ENCODE measurements at places on chromosomes 16 and 17.

- no peak for DNase-seq
Observed at GRCh38 chr16:86222965-86223551, 287.3 kb upstream of the FOXF1 start.

GRCh38 chr16:60788631-60789030 lies 1247.6 kb downstream of the CDH8 start:
- no peak for DNase-seq

- no peak for DNase-seq
Observed at GRCh38 chr16:751152-752006, 9.2 kb upstream of the MSLN start.

DNA sequence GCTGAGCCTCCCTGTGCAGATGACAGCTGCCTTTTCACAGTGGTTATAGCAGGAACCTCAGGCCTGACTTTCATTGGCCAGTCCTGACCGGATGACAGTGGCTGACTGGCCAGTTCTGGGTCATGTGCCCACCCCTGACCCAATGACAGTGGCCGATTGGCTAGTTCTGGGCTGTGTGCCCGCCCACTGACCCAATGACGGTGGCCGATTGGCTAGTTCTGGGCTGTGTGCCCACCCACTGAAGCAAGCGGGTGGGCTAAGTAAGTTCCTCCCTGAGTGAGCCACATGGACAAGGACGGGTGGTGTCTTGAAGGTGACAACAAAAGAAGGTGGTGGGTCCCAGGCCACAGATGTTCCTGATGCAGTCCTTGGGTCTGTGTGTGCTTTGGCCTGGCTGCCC lies 9.5 kb downstream of the DEF8 start:
- peak; percentile 77 for DNase-seq

DNA sequence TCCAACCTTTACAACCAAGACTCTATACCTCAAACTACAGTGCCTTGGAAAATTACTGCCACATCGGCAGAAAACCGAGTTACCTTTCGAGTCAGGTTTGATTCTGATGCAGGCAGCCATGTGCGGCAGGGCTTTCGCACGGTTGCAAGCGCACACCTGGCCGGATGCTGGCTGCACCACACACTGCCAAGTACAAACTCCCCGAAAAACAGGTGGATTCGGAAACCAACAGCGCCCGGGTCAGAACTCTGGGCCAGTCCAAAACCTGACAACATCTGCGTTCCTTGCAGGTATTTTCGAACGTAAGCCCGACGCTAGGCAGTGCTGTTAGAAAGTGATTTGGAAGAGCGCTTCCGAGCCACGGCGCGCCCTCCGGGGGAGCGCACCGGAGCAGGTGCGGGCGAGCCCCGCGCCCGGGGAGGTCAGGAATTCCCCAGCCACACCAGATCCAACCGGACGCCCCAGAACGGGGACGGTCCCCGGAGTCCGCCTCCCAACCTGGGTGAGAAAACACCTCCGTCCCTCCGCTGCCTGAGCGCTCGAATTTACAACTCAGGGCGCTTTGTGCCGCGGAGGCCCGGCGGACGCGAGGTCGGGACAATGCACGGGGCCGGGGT lies 1.2 kb downstream of the USP7 start:
- no peak for DNase-seq

DNA sequence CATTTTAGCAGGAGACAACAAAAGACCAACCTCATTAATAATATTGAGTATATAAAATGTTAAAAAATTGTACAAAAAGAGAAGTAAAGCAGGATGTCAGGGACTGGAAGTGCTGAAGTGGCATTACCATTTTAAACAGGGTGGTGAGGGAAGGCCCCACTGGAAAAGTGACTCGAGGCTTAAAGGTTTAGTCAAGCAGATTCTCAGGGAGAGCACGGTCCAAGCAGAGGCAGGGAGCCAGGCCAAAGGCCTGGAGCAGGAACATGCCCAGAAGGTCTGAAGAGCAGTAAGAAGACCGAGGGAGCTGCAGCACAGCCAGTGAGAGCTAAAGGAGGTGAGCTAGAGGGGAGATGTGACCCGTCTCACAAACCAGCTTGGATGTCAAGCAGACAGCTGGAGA lies 7.6 kb downstream of the XPO6 start:
- DNase-seq = no peak

DNA sequence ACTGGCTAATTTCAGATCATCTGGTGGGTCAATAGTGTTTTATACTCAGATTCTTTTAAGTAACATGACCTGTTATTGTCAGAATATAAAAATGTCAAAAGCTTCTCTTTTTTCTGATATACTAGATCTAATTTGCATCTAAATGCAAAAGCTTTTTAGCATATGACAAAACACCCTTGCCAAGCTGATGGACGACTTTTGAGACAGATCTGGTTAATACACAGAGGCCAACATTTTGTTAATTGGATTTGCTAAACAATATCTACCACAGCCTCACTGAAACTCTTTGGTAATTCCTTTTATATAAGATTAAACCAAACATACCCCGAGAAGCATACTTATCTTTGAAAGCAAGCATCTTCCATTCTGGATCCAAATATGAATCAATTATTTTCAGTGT lies 10.3 kb upstream of the NOL11 start:
- no peak for DNase-seq

DNA sequence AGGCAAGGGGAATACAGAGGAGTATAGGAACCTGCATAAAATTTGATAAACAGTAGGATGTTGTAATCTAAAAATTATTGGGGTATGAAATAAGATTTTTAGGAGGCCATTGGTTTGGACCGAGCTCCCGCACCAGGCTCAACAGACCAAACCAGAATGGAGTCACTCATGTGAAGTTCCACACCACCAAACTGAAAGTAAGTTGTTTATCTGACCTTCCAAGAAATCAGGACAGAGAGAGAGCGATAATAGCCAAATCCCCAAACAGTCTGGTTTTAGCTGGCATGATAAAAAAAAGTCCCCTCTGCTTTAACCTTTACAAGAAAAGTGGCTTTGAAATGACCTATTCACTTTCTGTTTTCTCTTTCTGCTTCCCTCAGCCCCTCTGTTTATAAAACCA lies 45.7 kb upstream of the SIAH1 start:
- DNase-seq = no peak

GRCh38 chr16:50844840-50845239 lies 103.0 kb downstream of the CYLD start:
- DNase-seq = no peak

DNA sequence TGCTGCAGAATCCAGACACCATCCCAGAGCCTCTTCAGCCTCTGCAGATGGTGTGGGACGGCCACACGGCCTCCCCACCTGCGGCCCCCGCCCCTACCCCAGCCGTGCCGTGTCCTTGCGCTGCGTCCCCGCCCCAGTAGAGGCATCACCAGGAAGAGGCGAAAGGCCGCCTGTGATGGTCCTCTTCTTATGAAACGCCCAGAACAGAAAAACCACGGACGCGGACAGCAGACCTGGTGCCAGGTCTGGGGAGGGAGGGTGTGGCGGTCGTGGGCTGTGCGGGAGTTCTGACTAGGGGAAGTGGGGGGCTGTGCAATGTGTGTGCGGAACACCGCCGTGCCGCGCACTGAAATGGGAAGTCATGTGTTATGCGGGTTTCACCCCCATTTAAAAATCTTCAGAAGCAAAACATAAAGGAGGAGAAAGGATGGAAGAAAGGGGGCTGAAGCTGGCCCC lies 25.5 kb downstream of the ACSF3 start:
- no peak for DNase-seq

DNA sequence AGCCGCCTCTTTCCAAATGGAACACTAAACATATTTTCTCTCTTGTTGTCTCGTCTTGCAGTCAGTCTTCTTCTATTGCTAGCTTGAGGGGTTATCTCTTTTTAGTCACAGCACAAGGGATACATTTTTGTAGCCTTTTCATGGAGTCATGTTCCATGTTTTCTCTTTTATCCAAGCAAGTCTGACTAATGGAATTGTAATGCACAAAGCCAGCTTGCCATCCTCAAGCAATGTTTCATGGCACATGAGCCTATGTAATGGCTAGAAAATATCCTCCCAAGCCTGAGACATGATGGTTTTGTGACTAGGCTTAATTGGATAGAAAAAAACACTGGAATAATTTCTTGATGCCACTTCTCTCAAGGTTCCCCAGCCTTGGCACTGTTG lies 414.6 kb upstream of the GOT2 start:
- no peak for DNase-seq

GRCh38 chr16:71854369-71854948 lies 8.7 kb downstream of the ATXN1L start:
- DNase-seq = peak; percentile 10

GRCh38 chr17:36668824-36669223 lies 67.4 kb downstream of the MRM1 start:
- no peak for DNase-seq

DNA sequence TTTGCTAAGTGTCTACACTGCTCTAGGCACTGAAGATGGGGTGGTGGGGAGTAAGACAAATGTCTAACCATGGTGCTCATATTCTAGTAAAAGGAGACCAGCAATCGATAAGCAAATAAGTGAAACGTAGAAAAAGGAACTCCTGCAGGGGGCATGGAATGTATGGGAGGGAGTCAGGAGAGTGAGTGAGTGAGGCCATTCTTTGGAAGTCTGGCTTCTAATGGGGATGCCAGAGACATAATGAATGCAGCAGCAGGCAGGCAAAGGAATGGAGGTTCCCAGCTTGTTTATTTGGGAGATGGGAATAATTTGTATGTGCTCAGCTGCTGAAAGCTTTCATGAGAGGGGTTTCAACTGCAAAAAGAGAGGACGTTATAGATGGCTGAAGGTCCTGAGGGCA lies 216.4 kb upstream of the DYNLRB2 start:
- no peak for DNase-seq

GRCh38 chr16:21701271-21701670 lies 37.5 kb downstream of the OTOA start:
- no peak for DNase-seq

- peak; percentile 32 for DNase-seq
Observed at GRCh38 chr17:75110234-75110937, 617 bp downstream of the ARMC7 start.

DNA sequence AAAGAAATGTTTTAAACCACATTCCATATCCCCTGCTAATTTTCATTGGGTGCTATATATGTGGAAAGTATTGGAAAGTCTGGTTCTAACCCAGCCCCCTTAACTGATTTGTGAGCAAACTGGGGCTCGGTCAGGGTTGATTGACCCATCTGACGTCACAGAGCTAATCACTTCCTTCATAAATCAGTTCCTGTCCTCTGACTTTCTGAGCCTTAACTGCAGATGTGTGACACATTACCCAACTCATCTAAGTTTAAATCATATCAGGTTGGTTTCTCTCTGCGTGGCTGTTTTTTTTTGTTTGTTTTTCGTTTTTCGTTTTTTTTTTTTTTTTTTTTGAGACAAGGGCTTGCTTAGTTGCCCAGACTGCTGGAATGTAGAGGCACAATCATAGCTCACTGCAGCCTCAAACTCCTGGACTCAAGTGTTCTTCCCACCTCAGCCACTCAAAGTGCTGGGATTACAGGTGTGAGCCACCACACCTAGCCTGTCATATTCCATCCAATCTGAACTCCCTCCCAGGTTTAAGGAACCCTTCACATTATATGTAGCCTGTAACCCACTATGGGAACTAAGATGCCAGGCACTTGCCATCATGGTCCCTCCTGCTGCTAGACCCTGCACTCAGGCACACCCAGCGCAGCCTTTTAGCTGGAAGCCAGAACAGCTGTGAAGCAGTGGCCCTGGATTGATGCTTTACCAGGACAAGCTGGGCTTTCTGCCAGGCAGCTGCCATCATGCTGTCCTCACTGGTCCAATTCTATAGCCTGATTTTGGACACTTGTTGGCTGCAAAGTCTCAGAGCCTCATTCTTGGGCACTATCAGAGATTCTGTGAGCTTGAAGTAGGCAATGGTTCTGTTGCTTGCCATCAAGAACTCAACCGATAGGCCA lies 6.9 kb upstream of the BPTF start:
- no peak for DNase-seq

DNA sequence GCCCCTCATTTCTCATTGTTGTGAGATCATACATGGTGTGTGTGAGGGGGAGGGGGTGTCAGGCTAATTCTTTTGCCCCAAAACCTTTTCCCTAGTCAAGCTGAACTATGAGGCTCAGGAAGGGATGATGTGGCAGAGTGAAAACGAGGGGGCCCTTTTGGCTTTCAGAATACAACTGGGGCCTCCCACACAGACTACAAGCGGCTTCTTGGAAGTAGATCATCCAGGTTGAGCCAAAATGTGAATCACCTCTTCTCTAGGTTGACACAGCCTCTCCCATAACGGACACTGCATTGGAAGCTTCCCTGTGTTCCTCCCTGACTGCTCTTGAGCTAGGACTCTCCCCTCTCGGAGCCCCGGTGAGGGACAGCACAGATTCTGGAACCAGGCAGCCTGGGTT lies 2.3 kb upstream of the ALKBH5 start:
- DNase-seq = no peak

GRCh38 chr17:62888148-62888547 lies 77.9 kb upstream of the TANC2 start:
- DNase-seq = no peak

DNA sequence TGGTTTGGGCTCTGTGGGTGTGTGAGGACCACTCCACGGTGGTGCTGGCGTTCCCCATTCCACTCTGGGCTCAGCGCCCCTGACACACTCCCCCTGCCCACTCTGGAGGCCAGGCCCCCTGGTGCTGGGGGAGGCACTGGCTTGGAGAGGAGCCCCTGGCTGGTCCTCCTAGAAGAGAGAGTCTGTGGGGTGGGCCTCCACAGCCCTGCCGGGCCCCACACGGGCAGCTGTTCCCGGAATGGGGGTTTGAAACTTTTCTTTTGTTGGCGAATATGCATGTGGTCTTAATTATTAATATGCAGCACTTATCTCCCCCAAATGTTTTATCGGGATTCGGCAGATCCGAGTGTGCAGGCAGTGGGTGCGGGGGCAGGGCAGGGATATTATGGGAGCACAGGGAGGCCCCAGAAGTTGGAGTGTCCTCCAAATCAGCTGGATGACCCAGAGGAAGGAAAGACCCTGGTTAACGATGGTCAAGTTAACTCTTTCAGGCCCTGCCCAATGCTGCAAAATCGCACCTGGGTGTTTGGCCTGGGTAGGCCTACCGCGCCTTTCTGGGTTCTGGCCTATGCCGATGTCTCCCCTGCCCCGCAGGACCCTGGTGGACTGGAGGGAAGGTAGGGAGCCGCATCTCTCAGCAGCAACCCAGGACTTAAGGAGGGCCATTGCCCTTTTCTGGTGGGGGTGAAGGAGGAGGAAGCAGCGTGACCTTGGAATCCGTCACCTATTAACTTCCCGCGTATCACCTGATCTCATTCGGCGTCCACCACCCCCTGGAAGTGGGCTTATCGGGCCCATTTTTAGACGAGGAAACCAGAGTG lies 36.0 kb downstream of the TMEM235 start:
- DNase-seq = no peak

DNA sequence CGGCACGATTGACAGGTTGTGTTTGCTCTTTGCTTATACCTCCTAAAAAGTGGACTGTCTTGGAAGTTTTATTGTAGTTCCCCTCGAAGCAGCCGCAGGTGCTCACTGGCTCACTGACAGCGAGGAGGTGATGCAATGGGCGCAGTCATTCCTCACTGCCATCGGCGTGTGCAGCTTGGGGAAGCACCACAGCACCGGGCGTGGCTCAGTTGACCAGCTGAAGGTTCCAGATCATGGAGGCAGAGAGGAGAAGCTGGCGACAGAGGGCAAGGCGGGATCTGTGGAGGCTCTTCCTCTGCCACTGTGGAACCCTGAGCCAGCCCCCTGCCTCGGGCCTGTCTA lies 72.1 kb upstream of the TNRC6C start:
- peak; percentile 79 for DNase-seq

Data from suppressor macrophage treated with lipopolysaccharide for 1 hour (primary cell).